ENCODE measurements at places on chromosomes 2 and 18.

GRCh38 chr18:70705831-70706416, 417.1 kb downstream of the SOCS6 start:
- DNase-seq: no peak

DNA sequence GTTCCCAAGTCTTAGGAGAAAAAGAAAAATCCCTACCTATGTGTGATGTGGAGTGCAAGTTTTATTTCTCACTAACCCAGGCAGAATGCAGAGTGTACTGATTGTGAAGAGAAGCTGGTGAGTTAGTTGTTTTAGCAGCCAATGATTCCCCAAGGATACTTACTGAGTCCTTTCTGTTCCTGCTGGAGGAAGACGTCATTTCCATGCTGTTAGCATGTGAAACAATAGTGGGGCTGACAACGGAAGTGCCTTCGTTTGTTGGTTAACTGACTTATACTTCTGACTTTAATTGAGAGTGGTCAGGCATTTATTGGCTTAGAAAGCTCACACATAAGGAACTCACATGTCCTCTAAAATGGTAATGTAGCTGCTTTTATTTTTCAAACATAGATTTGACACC, 180.6 kb downstream of the MC4R start:
- no peak for DNase-seq

GRCh38 chr2:64405581-64406406, 48.2 kb upstream of the LGALSL start:
- DNase-seq: peak; percentile 58

DNA sequence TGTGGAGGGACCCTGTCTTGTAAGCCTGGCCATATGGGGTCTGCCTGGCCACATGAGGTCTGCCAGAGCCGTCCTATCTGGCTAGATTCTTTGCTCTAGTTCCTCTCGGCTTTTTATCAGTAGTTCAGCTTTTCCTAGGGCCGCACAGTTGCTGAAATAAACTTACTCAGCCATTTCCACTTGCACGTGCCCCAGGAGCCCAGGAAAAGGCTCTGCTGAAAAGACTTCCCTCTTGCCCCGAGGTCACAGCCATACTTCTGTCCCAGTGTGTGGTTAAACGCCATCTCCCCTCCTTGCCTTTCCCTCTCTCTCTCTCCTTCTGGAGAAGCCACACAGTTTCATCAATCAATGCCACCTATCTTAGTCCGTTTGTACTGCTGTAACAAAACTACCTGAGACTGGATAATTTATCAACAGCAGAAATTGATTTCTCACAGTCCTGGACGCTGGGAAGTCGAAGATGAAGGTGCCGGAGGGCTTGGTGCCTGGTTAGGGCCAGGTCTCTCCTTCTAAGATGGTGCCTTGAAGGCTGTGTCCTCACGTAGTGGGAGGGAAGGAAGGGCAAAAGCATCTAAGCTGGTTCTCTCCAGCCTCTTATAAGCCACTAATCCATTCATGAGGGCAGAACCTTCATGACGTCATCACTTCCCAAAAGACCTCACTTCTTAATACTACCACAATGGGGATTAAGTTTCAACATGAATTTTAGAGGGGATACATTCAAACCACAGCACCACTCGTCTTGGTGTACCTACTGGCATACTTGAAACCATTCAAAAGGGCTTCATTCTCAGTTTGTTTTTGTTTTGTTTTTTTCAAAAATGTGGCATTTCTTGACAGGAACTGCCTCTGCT, 11.2 kb upstream of the GALM start:
- DNase-seq: no peak

DNA sequence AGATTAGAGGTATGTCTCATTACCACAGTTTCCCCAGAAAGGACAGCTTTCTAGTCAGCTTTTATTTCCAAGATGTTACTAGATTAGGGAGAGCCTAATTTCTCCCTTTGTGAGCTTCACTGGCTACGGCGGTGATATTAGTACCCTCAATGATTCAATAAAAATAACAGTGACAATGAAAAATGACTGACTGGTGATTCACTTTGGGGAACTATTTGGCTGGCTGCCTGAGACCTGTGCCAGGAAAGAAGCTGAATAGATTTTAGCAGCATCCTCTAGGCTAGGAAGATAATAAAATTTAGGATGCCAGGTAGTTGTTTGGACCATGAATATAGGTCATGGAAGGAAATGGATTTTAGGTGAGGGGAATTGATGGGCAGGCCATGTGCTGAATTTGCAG, 178.7 kb downstream of the FMNL2 start:
- DNase-seq: peak; percentile 71

DNA sequence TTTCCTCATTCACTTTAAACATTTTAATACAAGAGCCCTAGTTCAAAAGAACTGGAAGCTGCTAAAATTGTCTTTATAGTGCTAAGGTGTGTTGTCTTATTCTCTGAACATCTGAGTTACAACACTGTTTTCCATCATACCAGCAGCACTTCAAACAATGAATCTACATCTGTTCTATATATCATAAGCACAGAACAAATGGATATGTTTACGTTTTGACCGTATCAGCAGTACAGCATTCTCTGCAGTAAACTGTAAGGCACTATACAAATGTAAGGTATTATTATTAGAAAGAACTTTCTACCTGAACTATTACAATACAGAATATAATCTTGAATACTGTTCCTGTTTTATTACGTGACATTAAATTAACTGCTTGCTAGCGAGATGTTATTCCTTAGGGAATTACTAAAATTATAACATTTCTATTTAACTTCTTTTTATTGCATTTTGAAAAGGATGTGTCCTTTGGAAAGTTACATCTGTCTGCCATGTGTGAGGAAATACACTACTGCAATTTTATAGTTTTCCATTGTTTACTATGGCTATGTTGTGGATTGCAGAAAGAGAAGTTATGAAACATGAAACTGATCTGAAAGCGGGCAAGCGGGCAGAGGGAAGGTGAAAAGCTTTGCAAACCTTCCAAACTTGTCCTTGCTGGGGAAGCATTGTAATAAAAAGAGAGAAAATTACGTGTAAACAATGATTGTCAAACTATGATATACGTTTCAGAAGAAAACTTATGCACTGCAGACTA, 13.7 kb downstream of the NCKAP1 start:
- no peak for DNase-seq

GRCh38 chr2:96319396-96319795, 5.7 kb upstream of the ITPRIPL1 start:
- no peak for DNase-seq

DNA sequence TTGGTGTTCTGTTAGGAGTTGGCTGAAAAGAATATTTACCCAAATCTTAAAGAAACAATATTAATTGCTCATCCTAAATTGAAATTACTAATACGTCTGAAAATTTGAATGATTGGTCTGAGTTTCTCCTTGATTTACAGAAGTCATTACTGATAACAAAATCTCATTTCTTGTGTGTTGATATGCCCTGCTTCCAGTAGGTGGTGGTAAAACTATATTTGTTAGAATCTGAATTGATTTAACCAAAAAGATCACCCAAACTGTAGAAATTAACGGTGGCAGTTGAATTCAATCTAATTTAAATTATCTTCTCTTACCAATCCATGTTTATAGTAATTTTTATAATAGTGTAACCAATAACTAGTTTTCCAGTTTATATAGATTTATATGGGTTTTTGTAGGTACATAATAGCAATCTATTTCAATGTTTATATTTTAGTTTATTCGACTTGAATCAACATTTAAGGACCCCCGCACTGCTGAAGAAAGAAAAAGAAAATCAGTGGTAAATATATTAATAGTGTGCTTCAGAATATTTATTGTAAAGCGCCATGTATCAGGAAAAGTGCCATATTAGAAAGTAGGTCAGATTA, 38.3 kb downstream of the PAPOLG start:
- DNase-seq: no peak

- DNase-seq: peak; percentile 55
These were observed 18.3 kb upstream of the BMP10 start for GRCh38 chr2:68889500-68889899.

GRCh38 chr2:24125956-24126355, 2.7 kb downstream of the FAM228B start:
- DNase-seq: no peak

DNA sequence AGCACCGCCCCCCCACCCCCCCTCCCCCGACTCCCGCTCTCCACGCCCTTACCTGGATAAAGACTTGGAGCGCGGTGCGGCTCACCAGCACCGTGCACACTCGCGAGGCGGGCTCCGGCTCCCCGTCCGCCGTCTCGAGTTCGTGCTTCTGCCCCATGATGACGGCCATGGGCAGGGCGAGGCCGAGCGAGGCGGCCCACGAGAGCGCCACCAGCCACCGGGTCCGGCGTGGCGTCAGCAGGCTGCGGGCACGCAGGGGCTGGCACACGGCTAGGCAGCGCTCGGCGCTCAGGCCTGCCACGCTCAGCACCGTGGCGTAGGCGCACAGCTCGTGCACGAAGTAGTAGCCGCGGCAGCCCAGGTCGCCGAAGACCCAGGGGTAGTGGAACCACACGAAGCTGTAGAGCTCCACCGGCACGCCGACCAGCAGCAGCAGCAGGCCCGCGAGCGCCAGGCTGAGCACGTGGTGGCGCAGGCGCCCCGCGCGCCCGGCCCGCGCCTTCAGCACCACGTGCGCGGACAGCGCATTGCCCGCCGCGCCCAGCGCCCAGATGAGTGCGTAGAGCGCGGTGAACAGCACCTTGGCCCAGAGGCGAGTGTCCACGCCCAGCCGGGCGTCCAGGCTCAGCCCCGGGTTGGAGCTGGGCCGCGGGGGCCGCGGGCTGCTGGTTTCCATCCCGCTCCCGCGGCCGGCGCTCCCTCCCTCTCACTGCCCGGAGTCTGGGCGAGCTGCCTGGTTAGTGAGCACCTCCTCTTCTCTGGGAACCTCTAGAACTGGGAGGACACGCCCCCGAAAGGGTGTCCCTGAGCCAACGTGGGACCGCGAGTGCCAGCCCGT, at the start of gene NTSR2:
Gene NTSR2 (minus strand): TSS at position 742 of the 838 bp plus-strand sequence. CDS start 66 bp downstream, at position 676.
- peak; percentile 47 for DNase-seq

DNA sequence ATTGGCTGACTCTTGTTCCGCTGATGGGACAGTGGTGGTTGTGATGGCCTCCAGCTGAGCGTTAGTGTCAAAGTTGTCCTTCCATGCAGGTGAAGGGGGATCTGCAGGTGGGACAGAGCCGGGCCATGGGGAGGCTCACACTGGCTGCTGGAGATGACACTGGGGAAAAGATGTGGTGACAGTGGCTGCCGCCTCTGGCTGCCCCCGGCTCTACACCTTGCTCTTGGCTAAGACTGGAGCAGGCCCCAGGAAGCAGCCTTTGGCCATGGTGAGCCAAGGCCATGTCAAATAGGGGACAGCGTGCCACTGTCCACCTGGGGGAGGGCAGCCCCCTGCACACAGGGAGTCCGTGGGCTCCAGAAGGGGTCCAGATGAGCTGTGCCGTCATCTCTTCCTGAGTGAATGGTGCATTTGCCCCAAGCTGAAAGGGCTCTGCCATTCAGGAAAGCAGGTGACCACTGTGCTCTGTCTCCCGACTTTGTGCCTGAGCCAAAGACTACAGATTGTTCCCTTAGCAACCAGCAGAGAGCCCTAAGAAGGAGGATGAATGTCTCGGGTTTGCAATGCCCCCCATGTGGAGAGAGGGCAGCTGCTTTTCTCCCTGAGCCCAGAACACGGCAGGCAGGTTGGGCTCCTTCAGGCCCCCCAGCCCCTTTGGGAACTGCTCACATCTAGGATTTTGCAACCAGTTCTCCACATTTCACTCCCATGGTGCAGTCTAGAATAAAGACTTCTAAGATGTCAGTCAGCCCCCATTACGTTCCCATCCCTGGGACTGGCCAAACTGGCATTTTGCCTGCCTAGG, 79.1 kb upstream of the BCL2L11 start:
- DNase-seq: no peak

DNA sequence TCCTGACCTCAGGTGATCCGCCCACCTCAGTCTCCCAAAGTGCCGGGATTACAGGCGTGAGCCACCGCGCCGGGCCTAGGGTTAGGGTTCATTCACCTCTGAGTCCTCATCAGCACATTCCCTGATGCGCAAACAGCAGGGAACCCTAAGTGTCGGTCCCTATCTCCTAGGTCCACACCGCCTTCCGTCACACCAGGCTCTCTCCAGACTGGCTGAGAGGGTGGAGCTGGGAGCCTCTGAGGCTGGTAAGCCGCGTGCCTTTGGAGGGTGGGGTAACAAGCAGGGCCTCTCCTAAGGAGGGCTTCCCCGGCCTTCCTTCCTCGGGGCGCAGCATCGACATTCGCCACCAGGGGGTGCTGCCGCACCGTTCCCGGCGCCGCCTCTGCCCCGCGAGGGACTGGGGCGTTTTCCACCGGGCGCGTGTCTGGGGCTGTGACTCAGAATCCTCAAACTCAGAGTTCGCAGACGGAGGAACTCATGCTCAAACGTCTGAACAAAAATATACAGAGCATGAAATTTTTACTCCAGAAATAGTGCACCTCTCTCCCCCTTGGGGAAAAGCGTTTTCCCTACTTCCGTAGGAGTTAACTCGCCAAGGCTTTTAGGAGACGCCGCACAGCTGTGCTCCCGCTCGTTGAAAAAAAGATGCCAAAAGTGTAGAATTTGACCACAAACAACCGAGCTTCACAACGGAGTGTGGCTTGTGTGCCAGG, 63.9 kb upstream of the ASAP2 start:
- DNase-seq: peak; percentile 77

GRCh38 chr18:45467945-45468344, 147.3 kb upstream of the SLC14A2 start:
- DNase-seq: no peak

- DNase-seq: no peak
These were observed 18.8 kb upstream of the ENOSF1 start for GRCh38 chr18:731185-731584.

GRCh38 chr2:45283764-45284620, 274.7 kb upstream of the SIX2 start:
- DNase-seq: peak; percentile 87

- no peak for DNase-seq
These were observed 5.3 kb downstream of the HDAC4 start for GRCh38 chr2:239395524-239395923.

- DNase-seq: no peak
These were observed 12.6 kb downstream of the FTCDNL1 start for GRCh38 chr2:199838399-199838798.

DNA sequence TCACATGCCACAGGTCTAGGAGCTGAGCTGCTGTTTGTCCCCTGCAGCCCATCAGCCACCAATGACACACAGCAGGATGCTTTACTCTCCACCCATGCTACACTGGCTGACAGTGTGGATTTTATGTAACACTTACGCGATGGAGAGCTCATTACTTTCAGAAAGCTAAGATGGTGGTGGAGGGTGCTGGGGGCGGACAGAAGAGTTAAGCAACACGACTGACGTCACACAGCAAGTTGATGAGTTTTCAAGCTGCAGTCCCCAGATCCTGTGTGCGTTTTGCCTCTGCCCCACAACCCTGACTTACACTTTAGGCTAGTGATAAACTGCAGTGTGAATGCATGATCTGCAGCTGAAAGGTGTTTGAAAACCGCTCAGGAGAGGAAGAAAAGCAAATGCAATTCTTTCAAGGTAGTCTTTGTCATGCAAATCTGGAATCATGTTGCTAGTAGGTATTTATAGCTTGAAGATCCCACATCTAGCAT, 42.4 kb downstream of the MRPS5 start:
- DNase-seq: no peak

Measured in astrocyte (in vitro differentiated cells and primary cell).